ENCODE measurements at places on chromosomes 16 and 17. TPM values are rescaled to one million over a fixed set of nuclear protein-coding genes. Genes with fewer than 3 reads are reported as not detected.

DNA sequence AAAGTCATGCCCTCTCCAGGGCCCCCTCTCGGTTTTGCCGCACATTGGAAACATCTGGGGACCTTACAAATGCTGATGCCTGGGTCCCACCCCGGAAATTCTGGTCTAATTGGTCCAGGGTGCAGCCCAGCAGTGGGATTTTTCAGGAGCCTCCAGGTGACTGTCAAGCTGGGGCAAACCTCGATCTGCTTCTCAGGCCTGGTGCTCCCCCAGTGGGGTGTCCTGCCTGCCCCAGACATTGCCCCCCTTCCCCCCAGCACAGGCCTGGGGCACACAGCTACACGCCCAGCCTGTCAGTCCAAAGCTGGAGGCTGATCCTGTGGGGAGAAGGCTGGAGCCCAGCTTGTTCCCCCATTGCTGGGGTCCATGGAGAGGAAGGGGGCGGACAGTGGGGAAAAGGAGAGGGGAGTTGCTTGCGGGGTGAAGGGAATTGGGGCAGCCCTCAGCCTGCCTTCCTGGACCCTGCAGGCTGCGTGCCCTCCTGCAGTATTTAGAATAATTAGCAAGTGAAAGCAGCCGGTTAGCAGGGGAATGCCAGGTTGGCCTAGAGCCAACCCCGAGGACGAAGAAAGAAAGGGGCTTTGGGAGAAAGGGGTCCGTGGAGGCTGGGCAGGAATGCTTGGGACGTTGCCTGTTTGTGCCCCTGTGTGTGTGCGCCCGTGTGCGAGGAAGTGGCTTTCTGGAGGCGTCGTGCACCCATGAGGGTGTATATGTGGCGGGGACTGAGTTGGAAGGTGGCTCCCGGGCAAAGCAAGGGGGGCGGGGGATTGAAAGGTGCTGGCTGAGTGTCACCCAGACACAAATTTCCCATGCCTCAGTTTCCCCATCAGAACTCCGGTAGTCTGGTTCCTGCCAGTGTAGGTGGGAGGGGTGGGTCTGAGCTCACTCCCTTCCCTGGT is 5.9 kb downstream of the FOXJ1 start:
- DNase-seq: no peak

RNU2-1 gene
- total RNA-seq: not detected

- no peak for DNase-seq
Measured at GRCh38 chr16:1667271-1667670, 10.8 kb upstream of the JPT2 start.

- DNase-seq: no peak
Measured at GRCh38 chr17:12995106-12995895, 22.5 kb downstream of the ELAC2 start.

KIF18B gene
- total RNA-seq: 2.4 TPM

GRCh38 chr17:16106161-16106891 is 106.7 kb downstream of the TTC19 start:
- no peak for DNase-seq

GRCh38 chr17:57234061-57234738 is 22.1 kb upstream of the MSI2 start:
- DNase-seq: no peak

DNA sequence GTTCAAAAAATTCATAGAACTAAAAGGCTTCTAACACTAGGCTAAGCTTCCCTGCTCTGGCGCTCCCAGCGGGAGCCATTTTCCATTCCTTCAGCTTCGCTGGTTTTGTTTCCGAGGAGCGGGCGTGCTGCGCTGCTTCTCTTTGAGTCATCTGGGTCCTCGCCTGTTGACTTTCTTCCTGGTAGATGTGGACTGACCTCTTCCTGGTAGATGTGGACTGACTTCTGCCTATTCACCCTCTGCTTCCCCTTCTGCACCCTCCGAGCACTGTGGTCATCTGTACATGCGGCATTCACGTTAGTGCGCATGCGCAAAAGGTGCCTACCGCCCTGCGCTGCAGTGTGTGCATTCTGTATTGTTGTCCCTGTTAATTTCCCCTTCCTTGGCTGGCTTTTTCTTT is 40.8 kb upstream of the SEC14L1 start:
- DNase-seq: peak; percentile 85

DNA sequence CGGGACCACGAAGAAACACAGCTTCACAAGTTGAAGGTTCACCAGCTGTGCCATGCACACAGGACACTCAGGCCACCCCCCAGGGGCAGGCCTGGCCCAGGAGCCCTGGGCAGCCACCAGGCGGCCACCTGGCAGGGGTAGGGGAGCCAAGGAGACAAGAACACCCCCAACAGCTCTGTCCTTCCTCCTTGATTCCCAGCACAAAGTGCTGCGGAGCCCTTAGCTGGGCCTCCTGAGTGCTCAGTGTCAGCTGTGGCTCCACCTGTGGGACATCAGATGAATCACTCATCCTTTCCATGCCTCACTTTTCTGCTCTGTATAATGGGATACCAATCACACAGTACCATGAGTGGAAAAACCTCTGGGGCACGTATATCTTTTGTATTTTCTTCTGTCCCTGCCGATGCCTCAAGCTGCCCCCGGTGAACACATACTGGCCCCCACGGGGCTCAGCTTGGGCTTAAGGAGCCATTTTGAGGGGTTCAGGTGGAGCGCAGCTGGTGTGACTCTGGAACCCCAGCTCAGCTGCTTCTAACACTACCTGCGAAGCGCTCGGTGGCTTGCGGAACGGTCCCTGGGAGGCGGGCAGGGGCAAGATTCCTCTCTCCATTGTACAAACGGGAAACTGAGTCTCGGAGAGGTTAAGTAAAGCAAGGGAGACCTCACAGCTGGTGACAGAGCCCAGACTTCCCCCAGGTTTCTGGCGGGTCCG is 12.0 kb downstream of the GALK1 start:
- no peak for DNase-seq

DNA sequence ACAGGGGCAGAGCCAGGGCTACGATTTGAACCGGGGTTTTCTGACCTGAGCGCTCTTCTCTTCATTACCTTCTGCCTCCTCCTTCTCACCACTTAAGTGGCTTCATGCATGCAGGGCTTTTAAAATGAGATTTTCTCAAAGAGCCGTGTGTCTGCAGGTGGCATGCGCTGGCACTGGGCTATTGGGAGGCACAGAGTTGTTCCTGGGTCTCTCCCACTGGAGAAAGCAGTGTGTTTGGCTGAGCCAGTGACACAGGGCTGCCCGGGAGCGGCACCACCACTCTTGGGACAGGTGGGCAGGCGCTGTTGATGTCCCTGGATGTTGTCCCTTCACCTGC is 218.8 kb upstream of the CHMP6 start:
- DNase-seq: no peak

DNA sequence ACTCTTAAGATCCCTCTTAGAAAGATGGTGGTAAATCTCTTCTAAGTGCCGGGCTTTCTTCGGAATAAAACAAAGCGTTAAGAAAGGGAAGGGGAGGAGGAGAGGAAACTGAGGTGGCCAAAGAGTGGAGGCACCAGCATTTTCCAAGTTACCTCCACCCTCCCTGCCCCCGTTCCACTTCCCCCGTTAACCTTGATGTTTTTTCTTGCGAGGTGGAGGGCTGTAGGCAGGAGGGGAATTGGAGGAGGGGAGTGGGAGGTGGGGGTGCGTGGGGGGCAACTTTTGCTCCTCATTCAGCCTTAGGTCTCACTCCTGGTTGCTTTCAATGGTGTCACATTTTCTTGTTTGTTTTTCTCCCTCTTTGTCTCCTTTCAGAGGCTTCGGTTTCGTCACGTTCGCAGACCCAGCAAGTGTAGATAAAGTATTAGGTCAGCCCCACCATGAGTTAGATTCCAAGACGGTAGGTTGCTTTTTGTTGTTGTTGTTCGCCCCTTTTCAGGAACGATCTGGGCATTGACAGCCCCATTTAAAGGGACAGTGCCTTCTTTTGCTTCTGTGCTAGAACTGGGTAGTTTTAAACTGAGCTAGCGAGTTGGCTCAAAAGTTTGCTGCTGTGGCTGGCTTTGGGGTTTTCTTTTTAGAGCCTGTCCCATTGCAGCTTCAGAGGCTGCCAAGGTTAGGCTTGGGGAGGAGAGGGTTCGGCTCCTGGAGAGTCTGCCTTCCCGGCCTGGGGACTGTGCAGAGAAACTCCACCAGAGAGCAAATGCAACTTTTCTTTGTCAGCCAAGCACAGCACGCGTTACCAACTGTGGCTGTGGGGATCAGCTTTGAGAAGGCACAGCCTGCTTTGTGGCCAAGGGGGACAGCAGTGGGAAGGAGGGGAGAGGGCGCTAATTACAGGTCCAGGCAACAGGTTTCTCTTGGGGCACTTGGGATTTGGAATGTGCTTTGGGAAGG is 1.9 kb downstream of the MSI2 start:
- no peak for DNase-seq

GRCh38 chr16:58027161-58027915 is 1.8 kb downstream of the MMP15 start:
- no peak for DNase-seq

ASPHD1 gene
- total RNA-seq: not detected

DNA sequence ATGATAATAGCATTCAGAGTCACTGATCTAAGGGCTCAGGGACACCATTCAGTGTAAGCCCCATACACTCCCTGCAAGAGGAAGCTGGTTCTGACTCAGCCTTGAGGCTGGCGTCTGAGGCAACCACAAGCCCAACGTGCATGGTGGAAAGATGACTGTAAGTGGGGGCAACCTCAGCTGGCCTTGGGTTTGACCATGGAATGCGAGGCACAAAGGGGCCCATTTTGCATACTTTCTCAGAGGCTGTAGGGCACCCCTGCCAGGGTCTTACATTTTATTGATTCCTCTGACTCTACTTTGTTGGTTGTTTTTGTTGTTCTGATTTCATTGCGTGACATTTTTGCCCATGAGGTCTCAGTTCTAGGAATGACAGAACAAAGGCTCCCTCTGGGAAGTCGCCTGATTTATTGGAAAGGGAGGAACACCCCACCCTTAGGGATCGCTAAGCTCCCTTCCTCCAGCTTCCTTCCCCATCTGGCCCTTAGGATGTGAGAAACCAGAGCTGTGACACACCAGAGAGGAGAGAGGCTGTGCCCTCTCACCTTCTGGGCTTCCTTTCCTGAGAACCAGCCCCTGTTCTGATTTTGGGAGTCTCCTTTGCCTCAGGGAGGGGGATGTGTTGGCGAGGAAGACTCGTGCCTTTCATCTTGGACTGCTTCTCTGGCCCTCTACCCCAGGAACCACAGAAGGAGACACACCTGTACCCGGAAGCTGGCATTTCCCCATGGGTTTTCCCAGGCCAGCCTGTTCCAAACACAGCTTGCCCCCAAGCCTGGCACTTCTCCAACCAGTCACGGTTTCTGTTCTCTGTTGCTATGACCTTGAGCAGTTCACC is 5.6 kb upstream of the CIITA start:
- peak; percentile 91 for DNase-seq

- DNase-seq: no peak
Measured at GRCh38 chr16:84643674-84644073, 4.6 kb upstream of the KLHL36 start.

- DNase-seq: no peak
Measured at GRCh38 chr17:4162775-4163466, 19.9 kb downstream of the CYB5D2 start.

DNA sequence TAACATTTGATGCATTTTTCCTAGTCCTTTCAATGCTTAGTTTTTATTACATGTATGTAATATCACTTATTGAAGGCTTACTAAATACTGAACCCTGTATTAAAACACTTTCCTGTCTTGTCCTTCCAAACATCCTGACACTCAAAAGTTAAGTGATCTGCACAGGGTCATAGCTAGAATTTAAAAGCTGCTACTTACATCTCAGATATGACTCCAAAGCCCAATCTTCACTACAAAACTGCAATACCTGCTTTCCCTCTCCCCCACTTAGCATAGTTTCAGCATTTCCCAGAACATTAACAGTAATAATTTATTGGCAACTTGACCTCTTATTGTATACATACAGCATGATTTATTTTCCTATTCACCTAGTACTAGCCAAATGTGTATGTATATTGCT is 4.3 kb upstream of the TRIM37 start:
- no peak for DNase-seq

GRCh38 chr17:65402513-65403496 is 158.6 kb downstream of the AXIN2 start:
- no peak for DNase-seq

DNA sequence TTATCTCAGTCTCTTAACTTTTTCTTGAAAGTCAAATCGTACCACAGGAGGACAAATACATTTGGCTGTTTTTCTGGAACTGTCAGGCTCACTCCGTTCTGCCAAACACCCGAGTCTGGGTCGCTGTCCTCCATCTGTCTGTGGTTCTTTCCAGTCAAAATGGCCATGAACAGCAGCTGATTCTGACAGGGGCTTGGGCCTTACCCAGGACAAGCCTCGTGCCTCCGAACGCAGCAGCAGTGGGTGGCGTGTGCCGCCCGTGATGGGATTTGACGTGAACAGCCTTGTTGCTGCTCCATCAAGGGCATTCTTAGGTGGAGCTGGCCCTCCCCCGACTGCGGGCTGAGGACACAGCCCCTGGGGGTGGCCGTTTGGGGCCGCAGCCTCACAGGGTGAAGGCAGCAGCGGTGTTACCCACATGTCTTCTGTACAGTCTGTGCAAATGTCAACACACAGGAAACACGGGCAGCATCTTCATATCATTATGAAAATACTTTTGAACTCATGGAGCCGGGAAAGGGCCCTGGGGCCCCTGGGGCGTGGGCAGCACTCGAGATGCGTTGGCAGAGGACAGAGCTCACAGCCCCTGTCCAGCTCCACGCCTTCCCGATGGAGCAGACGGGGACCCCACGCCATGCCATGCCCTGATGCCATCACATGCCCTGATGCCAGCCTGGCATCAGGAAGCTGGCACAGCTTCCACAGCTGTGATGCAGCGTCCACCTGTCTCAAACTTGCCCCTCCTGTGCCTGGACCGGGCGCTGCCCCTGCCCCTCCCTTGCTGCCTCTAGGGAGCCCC is 8.6 kb upstream of the ACSF3 start:
- DNase-seq: no peak

- DNase-seq: no peak
Measured at GRCh38 chr16:63037761-63038396, 1001.6 kb upstream of the CDH8 start.

Data from lower leg skin (tissue), 4 donors.